ENCODE measurements at places on chromosomes 4 and X.

GRCh38 chr4:67571975-67572374 lies 13.4 kb downstream of the STAP1 start:
- no peak for DNase-seq

DNA sequence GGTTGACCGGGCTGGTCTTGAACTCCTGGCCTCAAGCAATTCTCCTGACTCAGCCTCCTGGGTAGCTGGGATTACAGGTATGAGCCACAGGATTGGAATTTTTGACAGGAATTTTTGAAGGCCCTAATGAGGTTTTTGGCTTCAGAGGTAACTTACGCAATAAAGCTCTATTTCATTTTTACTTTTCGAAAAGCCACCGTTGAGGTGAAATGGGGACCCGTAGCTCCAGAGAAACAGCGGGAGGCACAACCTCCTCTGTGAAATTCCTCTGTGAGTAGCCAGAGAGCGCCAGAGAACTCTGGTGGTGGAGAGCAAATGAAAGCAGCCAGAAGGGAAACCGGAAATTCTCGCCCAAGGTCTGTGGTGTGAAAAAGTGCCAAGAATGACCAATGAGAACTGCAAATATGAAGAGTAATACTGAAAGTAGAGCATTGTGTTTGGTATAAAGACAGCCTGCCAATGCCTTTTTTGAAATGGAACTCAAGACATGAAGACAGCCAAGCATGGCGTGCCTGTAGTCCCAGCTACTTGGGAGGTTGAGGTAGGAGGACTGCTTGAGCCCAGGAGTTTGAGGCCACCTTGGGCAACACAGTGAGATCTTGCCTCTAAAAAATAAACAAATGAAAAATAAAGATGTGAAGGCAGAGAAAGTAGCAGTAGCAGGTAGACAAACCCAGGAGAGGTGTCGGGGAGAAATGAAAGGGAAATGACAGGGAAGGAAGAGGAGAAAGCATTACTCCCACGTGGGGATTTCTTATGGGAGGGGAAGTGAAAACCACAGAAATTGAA lies 33.0 kb upstream of the TMEM131L start:
- peak; percentile 94 for DNase-seq

DNA sequence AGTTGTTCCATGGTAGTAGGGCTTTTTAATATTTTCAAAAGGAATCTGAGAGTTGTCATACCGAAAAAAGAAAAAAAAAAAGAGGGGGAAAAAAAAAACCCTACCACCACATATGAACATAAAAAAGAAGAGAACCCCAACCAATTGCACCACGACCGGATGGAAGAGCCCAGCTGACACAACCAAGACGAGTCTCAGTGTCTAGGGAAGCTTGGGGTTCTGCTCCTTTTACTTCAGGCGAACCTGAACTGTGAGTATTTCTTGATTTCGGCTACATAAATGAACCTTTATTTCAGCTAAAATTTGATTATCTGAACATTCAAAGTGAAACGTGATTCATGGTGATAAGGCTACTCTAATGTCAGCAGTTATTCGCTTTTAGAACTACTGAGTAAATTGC lies at the start of gene GPR34:
TSS of gene GPR34 (plus strand) at position 139 of the 400 bp plus-strand sequence. CDS start 6,661 bp downstream, outside the sequence.
- DNase-seq = no peak

DNA sequence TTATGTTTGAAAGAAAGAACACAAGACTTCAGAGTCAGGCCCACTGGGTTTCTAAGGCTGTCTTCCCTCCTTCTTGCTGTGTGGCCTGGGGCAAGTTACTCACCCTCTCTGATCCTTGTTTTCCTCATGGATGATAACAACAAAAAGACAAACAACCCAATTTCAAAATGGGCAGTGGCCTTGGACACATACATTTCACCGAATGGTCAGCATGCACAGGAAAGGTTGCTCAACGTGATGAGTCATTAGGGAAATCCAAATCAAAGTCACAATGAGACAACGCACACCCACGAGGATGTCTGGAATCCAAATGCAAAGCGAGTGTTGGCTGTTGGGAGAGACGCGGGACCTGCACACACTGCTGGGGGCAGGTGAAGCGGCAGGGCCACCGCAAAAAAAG lies 50.8 kb upstream of the PPP2R2C start:
- no peak for DNase-seq

Measured in astrocyte of the cerebellum (primary cell).